Psoas muscle (tissue), 8 donors: ENCODE measurements at places on chromosomes 6 and 20.
A peak's percentile ranks its signal among the peaks of the same experiment; 100 is the strongest.

DNA sequence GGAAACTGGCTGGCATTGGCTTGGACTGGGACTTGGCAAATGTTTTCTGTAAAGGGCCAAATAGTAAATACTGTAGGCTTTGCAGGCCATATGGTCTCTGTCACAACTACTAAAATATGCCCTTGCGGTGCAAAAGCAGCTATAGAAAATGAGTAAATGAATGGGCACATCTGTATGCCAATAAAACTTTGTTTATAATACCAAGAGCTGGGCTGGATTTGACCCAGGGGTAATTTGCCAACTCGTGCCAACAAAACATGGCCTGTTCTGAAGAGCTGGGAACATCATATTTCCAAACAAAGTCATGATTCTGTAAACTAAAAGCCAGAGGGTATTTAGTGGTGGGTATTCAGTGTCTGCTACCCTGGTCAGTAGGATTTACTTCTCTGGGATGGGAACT is 320.1 kb upstream of the SOX4 start:
- H3K27me3 ChIP-seq, result no peaks in the 10 kb centered on the region
- DNase-seq, result no peak
- H3K36me3 ChIP-seq, result no peaks in the 10 kb centered on the region
- no peak overlapping the region for H3K27ac ChIP-seq

GRCh38 chr20:30168025-30168799 is 1089.3 kb upstream of the DEFB115 start:
- no peak for DNase-seq

DNA sequence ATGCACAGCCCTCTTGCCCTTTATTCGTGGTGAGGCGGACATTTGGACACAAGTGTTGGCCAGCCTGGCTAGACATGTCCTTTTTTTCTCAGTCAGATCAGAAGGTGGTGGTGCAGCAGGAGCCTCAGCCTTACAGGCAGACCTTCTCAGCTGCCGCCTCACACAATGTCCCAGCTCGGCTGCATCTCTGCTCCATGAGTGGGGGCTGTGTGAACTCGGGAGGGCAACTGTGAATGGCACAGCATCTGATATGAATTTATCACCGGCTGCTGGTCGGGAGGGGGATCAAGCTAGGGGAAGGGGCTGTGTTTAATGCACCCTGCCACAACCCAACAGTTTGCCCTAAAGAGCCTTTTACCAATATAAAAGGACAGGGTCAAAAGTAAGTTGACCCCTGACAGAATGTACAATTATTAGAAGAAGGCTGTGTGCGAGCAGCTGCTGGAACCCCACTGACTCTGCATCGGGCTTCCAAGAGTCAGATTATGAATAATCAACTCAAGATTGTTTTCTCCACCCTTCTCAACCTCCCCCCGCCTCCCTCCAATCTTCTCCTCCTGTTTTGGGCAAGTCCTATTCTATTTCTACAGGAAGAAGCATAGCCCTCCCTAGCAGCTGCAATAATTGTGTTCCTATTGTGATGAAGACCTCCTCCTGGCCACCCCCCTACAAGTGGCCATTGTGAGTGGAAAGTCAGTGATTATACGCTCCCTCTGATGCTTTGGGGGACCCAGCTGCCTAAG is 245.2 kb downstream of the PKHD1 start:
- no peaks in the 10 kb centered on the region for H3K36me3 ChIP-seq
- H3K27me3 ChIP-seq, result no peaks in the 10 kb centered on the region
- H3K4me1 ChIP-seq, result peaks cover 5% of the 10 kb centered on the region

DNA sequence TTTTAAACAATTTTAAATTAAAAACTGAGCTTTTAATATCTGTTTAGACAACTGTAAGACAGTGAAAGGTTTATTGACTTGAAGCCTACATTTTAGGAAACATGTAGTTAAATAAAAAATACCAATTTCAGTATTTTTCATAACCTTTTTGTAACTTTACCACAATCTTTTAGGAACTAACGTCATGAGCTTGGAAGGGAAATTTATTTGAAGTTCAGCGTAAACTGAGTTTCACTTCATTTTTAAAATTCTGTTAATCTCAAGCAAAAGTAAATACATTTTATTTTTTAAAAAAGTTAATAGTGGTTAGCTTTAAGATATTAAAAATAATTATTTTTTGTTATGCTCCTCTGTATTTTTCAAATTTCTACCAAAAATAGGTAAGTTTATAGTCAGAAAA is 5.5 kb downstream of the CST7 start:
- H3K27ac ChIP-seq, result no peak overlapping the region
- H3K27me3 ChIP-seq, result no peaks in the 10 kb centered on the region

DNA sequence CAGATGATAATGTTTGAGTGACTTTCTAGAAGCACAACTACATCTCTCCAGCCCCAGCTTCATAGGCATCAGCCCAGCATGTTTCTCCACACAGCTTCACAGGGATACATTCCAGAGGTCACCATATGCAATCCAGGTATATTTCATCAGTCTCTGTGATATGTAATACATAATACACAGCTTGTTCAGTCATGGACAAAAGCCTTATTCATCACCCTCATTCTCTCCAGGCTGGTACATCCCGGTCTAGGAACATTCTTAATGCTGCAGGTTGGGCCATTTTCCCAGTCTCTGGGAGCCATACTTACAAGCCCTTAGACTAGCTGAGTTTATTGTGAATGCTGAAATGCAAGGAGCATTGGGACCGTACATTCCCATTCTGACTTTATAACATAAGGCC is 169.4 kb downstream of the TMEM200A start:
- H3K27me3 ChIP-seq, result no peaks in the 10 kb centered on the region
- no peak for DNase-seq
- H3K27ac ChIP-seq, result no peak overlapping the region
- no peaks in the 10 kb centered on the region for H3K36me3 ChIP-seq

- peak overlapping the region; percentile 7 for H3K27ac ChIP-seq
- H3K4me1 ChIP-seq, result peaks cover 54% of the 10 kb centered on the region
- H3K27me3 ChIP-seq, result no peaks in the 10 kb centered on the region
- H3K36me3 ChIP-seq, result no peaks in the 10 kb centered on the region
These were observed 34.0 kb downstream of the CEP85L start for GRCh38 chr6:118617417-118617816.
